ENCODE measurements at places on chromosomes 11 and 22.

GRCh38 chr22:40511604-40512003 is 124.9 kb downstream of the MRTFA start:
- no peak for DNase-seq

DNA sequence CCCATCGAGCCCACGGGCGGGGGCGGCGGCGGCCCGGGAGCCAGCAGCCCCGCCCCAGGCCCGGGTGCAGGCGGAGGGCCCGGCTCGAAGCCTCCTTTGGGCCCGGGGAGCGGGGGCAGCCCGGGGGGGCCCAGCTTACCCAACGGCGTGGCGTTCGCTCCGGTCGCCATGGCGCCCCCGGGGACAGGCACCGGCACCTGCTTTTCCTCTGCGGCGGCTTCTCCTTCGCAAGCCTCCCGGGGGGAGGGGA is 194 bp downstream of the SF1 start:
- DNase-seq, result no peak

- no peak for DNase-seq
Observed at GRCh38 chr22:49119551-49119952, 708.1 kb downstream of the BRD1 start.

DNA sequence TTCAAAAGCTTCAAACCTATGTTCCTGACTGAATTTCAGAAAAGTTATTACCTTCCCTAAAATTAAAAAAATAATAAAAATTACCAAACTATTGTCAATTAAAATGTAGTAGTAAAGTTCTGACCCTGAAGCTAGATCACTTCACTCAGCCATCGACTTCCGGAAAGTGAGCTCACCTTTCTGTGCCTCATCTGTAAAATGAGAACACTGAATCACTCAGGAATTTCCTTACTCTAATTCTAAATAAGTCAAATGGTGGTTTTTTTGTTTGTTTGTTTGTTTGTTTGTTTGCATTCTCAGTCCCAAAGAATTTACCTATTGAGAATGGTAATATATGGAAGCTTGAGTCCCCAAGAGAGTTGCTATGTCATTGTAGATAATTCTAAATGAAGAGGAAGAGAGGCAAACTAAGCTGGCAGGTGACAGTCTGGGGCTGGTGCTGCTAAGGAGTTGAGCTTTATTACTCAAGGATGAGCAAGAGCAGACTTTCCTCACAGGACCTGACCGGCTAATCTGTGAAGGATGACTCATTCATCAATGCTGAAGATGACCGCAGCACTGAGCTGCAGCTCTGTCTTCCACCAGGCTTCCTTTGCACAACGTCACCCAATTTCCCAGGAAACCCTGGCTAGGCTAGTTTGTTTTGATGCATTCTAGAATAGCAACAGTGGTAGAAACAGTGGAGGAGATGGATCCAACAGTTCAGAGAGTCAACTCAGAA is 248.8 kb downstream of the RAB38 start:
- no peak for DNase-seq
